Naive thymus-derived CD8-positive, alpha-beta T cell (primary cell): ENCODE measurements at places on chromosomes 11 and 22.

DNA sequence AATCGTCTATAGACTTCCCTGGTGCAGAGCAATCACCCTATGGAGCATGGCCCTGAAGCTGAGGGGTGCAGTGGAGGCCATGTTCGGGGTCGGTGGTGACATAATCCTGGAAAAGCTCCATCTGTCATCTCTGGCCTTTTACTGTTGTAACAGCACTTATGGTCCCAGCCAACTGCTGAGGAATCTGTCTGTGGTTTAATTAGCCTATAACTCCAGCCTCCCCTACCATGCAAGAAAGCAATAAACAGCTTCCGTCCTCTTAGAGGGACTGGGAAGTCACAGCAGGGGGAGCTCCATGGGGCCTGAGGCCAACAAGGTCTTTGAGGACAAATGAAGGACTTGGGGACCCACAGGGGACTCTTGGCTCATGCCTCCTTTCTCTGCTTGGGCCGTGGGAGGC, 159.1 kb upstream of the NECTIN1 start:
- no peak for DNase-seq

DNA sequence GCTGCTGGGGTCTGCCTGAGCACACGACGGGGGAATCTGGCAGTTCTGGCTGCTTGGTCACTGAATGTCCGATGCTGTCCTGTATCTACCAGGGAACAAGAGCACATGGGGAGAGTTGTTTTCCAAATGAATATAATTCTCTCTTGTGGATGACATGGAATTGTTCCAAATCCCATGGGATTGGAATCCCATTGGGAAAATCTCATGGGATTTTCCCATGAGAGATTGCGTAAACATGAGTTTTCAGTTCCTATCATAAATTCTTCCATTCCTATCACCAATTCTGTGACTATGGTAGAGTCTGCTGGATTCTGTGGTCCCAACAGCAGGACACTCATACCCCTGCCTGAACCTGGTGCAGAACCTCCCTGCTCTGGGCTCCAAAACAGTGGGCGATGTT, 35.6 kb upstream of the IGLL5 start:
- DNase-seq = no peak

- no peak for DNase-seq
These were observed 2.6 kb downstream of the MRGPRF start for GRCh38 chr11:69010361-69010891.

DNA sequence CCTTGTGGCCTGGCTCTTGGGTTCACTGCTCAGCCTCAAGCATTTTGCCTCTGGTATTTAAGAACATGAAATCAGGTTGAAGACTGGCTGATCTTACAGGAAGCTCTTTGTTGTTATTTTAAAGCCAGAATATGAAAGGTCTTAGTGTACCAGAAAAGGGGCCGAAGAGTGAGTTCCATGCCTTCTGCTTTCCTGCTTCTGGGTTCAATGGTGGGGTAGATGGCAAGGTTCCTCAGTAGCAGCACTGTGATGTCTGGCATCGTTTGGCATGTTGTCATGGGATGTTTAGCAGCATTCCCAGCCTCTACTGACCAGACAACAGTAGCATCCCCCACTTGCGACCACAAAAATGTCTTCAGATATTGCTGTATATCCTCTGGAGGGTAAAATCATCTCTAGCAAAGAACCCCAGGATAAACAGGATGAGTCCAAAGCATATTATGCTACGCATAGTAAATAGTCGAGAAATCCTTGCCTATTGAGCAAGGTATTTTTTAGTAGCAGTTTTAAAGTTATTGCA, 2.4 kb downstream of the VPS26B start:
- no peak for DNase-seq

DNA sequence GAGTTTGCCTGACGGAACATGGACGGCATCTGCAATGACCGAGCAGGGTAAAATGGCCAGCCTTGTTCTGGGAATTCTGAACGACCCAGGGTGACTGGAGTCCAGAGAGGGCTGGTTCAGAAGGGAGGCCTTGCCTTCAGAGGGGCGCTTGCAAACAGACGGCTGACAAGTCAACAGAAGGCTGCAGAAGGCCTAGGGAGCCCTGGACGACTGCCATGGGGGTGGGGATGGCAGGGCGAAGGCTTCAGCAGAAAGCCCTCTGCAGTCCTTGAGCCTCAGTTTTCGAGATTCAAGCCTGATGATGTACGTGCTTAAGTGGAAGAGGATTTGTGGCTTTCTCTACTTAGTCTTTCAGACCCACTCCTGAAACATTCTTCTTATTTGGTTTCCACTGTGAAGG, 117.1 kb upstream of the TBCEL start:
- DNase-seq = no peak

DNA sequence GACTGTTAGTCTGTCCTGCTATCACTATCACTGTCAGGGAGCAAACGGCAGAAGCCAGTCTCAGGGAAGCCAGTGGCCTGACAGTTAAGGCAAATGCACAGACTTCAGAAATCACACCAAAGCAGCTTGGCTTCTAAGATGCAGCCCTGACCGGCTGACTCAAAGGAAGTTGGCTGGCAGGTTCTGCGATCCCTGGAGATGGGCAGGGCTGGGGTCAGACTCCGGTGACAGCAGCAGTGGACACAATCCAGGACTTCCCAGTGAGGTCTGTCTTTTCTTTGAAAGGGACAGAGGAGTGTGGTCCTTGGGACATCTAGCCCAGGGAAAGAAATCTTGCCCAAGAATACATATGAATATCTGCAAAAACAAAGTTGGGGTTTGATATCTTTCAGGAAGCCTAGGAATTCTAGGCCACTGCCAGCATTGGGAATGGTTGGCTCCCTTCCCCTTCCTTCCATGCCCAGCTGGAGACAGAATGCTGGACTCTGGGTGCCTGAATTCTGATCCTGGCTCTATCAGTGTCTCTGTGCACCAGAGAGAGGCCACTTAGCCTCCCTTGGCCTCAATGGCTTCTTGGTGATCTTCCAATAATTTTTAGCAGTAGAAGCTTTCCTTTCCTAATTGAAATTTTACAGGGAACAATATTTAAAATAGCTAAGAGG, 108.9 kb downstream of the KIRREL3 start:
- DNase-seq = no peak

GRCh38 chr11:114317787-114318137, 21.6 kb downstream of the NNMT start:
- no peak for DNase-seq

- no peak for DNase-seq
These were observed 601 bp downstream of the ART5 start for GRCh38 chr11:3641191-3641590.

DNA sequence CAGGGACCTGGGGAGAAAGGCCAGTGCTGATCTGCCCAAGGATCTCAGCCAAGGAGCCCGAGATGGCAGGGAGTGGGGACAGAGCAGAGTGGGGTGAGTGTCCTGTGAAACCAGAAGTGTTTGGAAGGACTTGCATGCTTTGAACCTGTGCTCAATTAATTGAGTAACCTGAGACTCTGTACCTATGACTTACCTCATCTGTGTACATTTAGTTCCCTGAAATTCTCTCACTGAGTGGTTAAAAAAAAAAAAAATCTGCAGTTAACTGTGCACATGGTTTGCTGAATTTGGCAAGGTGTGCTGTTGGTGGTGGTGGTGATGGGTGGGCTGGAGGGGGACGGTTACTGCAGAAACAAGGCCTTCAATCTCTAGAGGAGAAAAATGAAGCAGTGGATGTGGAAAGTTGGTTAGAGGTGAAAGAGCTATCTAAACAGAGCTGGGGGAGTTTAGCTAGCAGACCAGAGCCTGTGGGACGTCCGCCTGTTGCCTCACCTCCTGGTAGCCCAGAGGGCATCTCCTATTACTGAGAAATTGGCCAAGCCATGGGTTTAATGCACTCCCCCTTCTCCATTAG, 8.3 kb upstream of the SORL1-AS1 start:
- no peak for DNase-seq

- DNase-seq = no peak
These were observed 20.0 kb upstream of the RAB39A start for GRCh38 chr11:107908211-107908610.

GRCh38 chr11:76889411-76889975, 28.8 kb downstream of the ACER3 start:
- no peak for DNase-seq

GRCh38 chr22:26642465-26643417, 14.6 kb upstream of the MIAT start:
- peak; percentile 51 for DNase-seq

DNA sequence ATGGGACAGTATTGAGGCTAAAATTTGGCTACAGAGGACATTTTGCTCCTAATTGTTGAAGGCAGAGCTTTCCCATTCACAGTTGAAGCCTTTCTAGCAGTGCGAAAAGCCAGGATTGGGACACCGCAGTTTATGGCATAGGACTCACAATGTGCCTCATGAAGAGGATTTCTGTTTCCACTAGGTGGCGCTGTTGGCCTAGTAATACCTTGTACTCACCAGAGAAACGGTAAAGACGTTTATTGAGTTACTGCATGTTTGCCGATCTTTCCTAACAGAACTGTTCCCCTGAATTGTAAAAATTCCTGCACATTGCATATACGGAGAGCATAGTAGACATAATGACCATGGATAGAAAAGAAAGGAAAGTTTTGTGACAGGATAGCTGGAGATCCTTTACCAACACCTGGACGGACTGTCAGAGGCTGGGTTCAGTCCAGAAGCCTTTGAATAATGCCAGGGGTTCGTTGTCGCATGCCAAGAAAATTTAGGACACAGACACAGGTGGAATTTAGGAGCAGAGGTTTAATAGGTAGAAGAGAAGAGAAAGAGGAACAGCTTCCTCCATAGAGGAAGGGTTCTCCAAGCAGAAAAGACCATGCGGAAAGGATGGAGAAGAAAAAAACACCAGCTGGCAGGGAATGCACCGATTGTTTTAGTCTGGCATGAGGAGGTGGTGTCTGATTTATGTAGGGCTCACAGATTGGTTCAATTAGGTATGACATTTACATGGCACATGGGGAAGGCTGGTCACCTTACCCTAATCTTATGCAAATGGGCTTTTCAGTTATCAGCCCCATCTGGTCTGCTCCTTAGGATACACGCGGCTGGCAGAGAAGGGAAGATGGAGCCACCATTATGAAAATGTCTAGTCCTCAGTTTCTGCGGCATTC, 10.8 kb upstream of the OR51D1 start:
- peak; percentile 20 for DNase-seq

DNA sequence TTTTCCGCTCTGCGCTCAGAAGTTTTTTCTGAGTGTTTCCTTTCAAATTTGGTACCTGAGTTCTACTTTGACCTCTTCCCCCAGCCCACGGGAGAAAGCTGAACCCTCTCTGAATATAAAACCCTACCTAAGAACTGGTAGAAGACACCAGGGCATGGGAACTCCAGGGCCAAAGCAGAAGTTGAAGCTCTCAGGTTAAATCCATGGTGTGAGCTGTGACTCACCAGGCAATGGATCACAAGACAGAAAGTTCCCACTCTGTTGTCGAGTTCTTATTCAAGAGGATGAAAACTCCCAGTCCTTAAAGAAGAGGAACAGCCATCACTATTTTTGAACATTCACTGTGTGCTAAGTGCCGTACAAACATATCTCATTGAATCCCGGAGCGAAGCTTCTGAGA, 8.9 kb downstream of the TMEM218 start:
- no peak for DNase-seq

- no peak for DNase-seq
These were observed 15.9 kb downstream of the IL17REL start for GRCh38 chr22:49996518-49997250.

GRCh38 chr22:27551402-27551801, 250.2 kb downstream of the MN1 start:
- DNase-seq = no peak

DNA sequence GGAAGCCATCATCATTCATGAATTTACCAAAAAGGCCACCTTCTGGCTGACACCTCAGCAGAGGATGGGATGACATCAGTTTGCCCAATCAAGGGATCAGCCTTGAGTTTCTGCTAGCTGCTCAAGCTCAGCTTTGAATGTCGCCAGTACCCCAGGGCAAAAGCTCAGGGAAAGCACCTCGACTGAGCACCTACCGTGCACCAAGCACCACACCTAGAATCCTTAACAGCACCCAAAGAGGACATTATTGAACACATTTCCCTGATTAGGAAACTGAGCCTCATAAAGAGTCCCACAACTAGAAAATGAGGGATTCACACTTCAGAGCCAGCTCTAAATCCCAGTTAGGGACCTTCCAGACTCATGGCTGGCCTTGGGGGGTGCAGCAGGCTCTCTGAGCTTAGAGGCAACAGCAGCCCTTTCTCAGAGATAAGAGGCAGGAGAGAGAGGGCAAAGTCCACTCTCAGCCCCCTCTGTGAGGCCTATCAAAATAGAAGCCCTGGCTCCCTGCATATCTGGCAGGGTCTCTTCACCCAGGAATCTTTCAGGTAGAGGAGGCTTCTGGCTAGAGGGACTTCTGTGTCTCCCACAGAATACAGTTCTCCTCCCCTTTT, 13.4 kb upstream of the DAGLA start:
- no peak for DNase-seq

- no peak for DNase-seq
These were observed 46.0 kb downstream of the CNTN5 start for GRCh38 chr11:99066618-99067317.

DNA sequence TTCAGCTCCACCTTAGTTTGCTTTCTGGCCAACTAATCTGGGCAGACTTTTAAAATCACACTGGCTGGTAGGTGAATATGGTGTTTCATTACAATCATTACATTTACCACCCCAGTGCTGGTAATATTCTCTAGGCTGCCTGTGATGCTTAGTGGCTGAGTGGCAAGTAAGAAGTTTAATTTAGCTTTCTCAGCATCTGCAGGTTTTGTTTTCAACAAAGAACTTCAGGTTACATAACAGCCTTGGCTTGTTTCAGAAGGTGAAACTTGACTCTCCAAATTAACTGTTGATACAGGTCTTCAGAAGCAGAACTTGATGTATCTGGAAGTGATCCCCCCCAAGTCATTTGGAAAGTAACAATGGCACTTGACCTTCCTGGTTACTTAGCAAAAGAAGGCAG, 423.3 kb upstream of the CCDC90B start:
- DNase-seq = no peak

GRCh38 chr11:134224710-134225664, 516 bp downstream of the VPS26B start:
- DNase-seq = peak; percentile 34

- DNase-seq = no peak
These were observed 30.4 kb upstream of the MICAL2 start for GRCh38 chr11:12079726-12080556.

- DNase-seq = no peak
These were observed 2.8 kb downstream of the TSPAN32 start for GRCh38 chr11:2304506-2305139.

- DNase-seq = no peak
These were observed 6.7 kb upstream of the FNBP4 start for GRCh38 chr11:47773882-47774281.

DNA sequence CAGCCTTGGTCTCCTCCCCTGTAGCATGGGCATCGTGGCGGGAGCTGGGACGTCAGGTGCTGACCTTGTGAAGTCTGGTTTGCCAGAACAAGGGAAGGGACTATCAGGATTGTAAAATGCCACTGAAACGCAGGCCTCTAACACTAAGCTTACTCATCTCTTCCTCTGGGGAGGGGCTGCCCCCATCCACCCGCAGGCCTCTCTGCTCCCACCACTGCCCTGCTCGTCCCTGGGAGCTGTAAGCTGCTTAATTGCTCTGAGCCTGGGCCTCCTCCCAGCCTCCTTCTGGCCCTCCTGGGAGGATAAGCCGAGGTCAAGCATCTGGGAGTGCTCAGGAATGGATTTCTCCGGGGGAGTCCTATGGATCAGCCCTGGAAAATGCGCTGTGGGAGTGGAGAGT, 8.4 kb downstream of the SHISAL1 start:
- no peak for DNase-seq
